ENCODE measurements at places on chromosomes 12 and 14.

DNA sequence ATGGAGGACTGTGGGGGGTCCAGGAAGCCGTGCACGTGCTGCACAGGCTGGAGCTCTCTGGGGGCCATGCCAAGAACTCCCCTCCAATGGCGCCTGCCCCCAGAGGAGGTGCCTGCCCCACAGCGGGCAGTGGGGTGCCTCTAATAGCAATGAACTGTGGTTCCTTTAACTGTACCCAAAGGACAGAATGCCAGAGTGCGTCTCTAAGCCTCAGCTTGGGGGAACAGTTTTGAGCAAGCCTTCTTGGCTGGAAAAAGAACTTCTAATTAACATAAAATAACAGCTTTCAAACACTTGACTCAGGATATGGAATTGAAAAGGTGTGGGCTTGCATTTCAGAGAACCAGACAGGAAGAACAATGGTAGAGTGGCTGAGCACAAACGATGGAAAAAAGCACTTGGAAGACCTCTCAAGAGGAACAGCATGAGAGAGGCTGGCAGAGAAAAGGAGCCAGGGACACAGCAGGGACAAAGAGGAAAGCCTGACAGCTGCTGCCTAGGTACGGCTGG, 195.6 kb downstream of the TTC7B start:
- no peak for DNase-seq

GRCh38 chr12:3250034-3250433, 172.9 kb downstream of the TSPAN9 start:
- DNase-seq: no peak

DNA sequence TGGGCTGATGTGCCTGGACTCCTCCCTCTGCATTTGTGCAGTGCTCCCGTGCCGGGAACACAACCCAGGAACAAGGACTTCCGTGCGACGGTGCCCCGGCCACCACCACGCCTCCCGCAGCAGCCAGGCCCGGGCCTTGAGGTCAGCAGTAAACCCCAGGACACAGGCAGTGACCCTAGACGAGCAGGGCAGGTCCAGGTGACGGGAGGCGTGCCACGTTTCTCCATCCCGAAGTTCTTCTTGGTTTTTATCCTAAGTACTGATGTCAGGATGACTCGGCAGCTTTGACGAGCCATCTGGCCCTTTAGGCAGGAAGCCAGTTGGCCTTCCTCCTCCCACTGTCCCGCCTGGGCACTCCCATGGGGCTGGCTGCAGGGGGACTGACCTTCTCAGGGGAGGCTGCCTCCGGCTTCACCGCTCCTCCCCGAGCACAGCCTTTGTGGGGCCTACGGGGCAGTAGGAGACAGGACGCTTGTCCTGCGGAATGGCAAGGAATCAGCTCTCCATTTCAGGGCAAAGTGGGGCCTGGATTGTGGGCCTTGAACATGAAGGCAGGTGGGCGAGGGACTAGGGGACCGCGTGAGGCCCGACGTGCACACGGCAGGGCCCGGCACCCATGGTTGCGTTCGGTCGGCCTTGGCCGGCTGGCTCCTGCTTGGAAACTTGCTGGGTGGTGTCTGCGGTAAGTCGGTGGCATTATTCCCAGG, 94.1 kb downstream of the FBXL14 start:
- DNase-seq: peak; percentile 45

- no peak for DNase-seq
Measured at GRCh38 chr12:49369411-49370145, 2.3 kb downstream of the SPATS2 start.

DNA sequence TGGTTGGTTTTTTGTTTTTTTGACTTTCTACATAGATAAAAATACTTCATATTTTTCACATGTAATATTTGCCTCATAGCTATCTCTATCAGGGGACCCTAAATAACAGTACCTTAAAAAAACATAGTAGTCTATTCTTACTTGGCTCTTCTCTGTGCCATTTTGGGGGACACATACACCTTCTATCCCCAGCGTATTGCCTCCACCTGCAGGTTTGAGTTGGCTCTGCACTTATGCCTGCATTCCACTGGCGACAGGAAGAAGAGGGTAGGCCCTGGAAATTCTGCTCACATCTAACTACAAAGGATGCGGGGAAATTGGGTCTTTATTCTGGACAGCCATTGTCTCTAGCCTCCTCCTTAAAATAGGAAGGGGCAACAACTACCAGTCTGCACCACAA, 13.8 kb upstream of the IFI27L2 start:
- DNase-seq: no peak

DNA sequence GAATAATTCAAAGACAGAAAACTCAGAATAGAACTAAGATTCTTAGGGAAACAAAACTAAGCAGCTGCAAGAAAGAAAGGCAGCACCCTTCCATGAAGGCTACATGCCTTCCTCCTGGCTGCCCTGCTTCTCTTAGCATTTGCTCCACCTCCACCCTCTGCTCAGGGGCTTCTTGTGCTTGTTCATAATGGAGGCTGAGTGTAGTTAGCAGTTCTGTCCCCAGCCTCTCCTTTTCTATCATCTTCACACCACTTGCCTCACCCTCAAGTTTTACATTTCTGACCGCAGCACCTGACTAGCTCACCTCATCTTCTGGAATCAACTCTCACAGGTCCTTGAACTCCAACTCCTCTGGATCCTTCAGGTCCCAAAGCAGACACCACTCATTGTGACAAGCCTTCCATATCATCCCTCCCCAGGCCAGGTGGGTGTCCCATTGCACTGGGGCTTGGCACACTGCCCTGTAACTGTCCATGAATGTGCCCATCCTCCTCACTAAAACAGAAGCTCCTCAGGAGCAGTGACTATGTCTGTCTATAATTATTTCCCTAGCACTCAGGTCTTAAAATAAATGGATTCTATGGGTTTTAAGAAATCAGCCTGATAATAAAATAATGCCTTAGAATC, 139.1 kb downstream of the TMTC1 start:
- DNase-seq: no peak

- no peak for DNase-seq
Measured at GRCh38 chr14:91010153-91010533, 50.3 kb downstream of the RPS6KA5 start.

- DNase-seq: no peak
Measured at GRCh38 chr12:98022961-98023360, 492.4 kb upstream of the TMPO start.

DNA sequence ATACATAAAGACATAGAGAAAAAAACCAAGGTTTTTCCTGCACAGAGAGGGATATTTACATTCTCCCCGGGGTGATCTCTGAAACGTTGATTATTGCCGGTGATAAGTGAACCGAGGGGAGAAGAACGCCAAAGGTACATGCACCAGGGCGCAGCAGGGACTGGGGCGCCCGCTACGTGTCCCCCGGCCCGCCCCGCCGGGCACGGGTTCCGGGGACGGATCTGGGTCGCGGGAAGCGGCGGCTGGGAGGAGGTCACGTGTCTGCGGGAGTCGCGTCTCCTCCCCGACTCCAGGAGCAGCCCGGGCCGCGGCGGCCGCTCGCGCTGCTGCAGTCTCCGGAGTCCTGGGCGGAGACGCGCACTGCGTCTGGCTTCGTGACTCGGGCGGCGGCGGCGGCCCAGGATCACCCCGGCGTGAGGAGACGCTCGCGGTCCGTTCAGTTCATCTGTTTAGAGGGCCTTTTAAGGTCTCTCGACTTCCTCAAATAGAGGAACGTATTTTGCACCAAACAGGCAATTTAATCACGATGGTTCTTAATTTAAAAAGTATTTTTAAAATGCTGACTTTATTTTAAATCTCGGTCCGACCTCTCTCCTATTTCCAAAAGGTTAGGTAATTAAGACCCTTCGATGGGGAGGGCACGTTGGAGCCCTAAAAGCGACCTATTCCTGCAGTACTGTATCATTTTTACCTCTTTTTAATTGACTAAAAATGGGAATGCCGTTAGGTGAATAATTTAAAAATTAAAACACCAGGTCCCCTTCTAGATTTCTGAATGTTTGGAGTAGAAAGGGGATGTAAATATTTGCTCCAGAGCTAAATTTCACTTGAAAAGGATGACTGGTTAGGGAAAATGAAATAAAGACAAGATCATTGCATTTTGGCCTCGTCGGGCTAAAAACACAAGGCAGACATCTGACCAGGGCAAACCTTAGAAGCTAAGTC, 1.8 kb upstream of the BHLHE41 start:
- peak; percentile 94 for DNase-seq

- DNase-seq: no peak
Measured at GRCh38 chr14:43471595-43471994, 1035.5 kb downstream of the FSCB start.

DNA sequence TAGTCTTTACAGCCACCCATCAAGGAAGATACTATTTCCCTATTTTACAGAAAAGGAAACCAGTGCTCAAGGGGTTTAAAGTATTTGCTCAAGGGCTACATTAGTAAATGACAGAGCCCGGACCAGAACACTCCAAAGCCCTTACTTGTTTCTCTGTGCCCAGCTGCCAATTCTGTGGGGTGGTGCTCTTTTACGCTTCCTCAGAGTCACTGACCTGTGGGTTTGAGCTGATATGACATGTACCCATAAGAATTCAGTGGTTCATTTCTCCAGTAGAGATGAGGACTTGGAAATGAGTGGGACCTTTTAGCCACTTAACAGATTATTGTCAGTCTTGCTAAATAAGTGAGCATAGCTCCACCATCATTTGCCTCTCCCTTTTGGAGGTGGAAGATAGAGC, 37.4 kb upstream of the NKX2-8 start:
- DNase-seq: no peak

DNA sequence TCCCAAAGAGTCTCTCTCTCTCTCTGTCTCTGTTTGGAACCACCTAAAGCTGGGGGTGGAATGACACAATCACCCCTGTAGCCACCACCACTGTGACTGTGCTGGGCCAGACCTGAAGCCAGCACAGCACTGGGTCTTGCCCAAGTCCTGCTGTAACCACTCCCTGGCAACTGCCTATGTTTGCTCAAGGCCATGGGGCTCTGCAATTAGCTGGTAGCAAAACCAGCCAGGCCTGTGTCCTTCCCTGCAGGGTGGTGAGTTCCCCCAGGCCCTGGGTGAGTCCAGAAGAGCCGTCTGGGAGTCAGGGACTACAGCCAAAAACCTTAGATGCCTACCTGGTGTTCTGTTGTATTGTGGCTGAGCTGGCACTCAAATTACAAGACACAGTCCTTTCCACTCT, 50.8 kb downstream of the DGLUCY start:
- DNase-seq: no peak

GRCh38 chr12:113462117-113462774, 9.4 kb downstream of the LHX5 start:
- peak; percentile 61 for DNase-seq

- DNase-seq: no peak
Measured at GRCh38 chr14:103228076-103228806, 105.0 kb downstream of the TNFAIP2 start.

GRCh38 chr14:69636718-69637480, 25.5 kb downstream of the SUSD6 start:
- DNase-seq: no peak

- DNase-seq: no peak
Measured at GRCh38 chr12:30990776-30991175, 64.2 kb downstream of the TSPAN11 start.

DNA sequence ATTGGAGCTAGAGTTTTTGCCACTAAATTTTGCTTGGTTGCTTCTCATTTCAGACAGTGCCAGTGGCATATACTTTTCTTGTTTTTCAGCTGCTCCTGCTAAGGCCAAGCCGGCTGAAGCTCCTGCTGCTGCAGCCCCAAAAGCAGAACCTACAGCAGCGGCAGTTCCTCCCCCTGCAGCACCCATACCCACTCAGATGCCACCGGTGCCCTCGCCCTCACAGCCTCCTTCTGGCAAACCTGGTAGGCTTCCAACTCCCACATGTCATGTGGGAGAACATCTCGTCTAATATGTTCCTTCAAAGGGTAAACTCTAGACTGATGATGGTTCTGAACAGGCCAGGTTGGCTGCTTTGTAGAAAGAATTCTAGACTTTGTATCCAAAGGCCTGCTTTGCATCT, 11.0 kb downstream of the DLST start:
- no peak for DNase-seq

GRCh38 chr12:82803201-82803600, 116.5 kb downstream of the TMTC2 start:
- no peak for DNase-seq

GRCh38 chr14:40386433-40386832, 954.2 kb upstream of the FBXO33 start:
- DNase-seq: no peak

DNA sequence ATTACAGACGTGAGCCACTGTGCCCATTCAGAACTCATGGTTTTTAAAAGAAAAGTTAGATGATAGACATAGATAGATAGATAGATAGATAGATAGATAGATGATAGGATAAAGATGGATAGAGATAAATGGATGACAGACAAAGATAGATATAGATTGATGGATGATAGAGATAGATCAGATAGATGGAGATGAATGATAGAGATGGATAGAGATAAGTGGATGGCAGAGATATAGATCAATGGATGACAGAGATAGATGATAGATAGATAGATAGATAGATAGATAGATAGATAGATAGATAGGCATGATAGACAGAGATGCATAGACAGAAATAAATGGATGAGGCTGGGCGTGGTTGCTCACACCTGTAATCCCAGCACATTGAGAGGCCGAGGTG, 13.7 kb upstream of the SLC25A3 start:
- DNase-seq: no peak

- no peak for DNase-seq
Measured at GRCh38 chr12:2190085-2190484, 137.3 kb downstream of the CACNA1C start.

DNA sequence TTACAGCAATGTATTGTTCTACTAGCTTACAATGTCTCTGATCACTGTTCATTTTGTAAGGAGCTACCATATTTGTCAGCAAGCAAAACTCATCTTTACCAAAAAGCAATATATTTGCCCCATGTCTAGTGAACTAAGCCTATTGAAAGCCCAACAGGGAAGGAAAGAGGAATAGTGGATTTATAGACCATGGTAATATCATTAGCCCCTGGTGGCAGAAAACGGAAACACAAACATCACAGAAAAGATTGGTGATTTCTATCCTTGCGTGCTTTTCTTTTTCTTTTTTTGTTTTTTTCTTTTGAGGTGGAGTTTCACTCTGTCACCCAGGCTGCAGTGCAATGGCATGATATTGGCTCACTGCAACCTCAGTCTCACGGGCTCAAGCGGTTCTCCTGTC, 1562.4 kb upstream of the TMEM132C start:
- DNase-seq: no peak

DNA sequence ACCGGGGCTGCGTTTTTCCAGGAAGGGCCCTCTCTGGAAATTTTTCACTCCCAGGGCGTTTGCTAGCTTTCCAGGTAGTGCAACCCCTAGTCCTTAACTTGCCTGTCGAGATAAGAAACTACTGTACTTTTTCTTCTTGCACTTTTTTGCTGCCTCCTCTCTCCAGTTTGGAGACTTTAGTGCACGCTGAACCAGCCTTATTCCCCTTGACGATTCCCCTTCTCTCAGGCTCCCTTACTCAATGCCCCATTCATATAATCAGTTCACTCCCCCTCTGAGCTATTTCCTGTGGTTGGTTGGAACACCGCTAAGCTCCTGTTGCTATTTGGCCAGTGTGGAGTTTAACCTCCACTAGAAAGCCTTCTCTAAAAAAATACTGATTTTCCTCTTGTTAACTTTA, 682 bp downstream of the CREBL2 start:
- peak; percentile 30 for DNase-seq

DNA sequence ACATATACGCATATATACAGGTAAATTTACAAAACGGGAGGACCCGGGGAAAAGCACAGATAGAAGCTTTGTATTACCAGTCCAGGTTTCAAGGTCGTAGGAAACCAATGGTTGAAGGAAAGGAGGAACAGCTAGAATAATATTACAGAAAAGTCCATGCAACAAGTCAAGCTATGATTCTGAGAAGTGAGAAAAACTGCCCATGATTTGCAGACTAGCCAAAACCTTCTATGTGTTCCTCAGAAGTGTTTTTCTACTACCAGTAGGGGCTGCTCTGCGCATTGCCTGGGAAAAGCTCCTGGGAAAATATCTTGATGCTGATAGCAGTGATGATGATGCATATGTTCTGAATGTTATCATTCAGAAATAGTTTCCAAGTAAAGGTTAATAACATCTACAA, 2.2 kb downstream of the PDZRN4 start:
- DNase-seq: peak; percentile 76

Measured in umbilical cord (tissue), 2 donors.